Activated naive CD4-positive, alpha-beta T cell treated with anti-CD3 and anti-CD28 coated beads for 36 hours (primary cell): ENCODE measurements at places on chromosomes 16 and 17. TPM values are rescaled to one million over a fixed set of nuclear protein-coding genes. Genes with fewer than 3 reads are reported as not detected.

DNA sequence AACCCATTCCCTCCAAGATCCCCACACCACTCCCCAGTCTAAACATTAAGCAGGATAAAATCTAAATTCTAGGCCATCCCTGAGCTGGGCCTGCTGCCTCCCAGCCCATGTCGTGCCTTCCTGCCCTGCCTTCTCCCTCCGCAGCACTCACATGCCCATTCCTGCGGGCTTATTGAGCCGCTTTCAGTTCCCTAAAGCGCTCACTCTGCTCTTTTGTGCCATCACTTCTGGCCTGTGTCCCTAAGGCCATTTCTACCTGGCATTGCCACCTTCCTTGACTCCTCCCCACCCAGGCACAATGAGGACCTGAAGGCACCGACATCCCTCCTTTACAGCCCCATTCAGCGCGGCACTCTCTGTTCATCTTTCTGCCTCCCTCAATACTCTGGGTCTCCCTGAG lies 13.0 kb upstream of the RAB5C start:
- no peak overlapping the region for H3K27ac ChIP-seq
- no peak overlapping the region for H3K4me3 ChIP-seq
- no peak for DNase-seq

- no peaks in the 10 kb centered on the region for H3K36me3 ChIP-seq
- H3K27me3 ChIP-seq, result peaks cover 2% of the 10 kb centered on the region
- DNase-seq, result no peak
- peaks cover 3% of the 10 kb centered on the region for H3K4me1 ChIP-seq
Measured at GRCh38 chr17:4599505-4600281, 15.4 kb downstream of the SMTNL2 start.

GRCh38 chr16:52832771-52833170 lies 219.9 kb downstream of the CHD9NB start:
- no peak overlapping the region for H3K4me3 ChIP-seq
- H3K4me1 ChIP-seq, result no peaks in the 10 kb centered on the region
- DNase-seq, result no peak
- no peaks in the 10 kb centered on the region for H3K36me3 ChIP-seq

DNA sequence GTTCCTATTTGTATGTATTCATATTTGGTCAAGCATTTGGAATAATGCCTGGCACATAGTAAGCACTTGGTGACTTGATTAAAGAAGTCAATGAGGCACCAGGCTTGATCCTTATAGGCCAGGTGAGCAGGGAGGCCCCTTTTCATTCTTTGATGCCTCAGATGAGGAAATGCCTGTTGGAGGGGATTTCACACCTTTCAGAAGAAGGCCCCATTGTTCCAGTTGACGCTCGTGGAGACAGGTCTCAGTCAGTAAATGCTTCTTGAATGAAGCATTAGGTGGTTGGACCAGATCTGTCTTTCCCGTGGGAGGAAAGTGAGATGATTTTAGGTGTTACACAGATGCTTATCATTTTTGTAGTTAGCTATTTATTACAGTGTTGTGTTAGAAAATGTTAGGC lies 13.0 kb downstream of the LCMT1 start:
- H3K4me1 ChIP-seq, result peaks cover 42% of the 10 kb centered on the region
- no peak for DNase-seq
- no peaks in the 10 kb centered on the region for H3K27me3 ChIP-seq
- H3K27ac ChIP-seq, result peak overlapping the region; percentile 22
- H3K36me3 ChIP-seq, result peaks cover 3% of the 10 kb centered on the region
- no peak overlapping the region for H3K4me3 ChIP-seq

GRCh38 chr16:53561101-53561888 lies 58.3 kb upstream of the AKTIP start:
- DNase-seq, result no peak
- H3K36me3 ChIP-seq, result no peaks in the 10 kb centered on the region
- H3K4me3 ChIP-seq, result no peak overlapping the region
- no peaks in the 10 kb centered on the region for H3K27me3 ChIP-seq
- no peaks in the 10 kb centered on the region for H3K4me1 ChIP-seq

- no peaks in the 10 kb centered on the region for H3K27me3 ChIP-seq
- no peaks in the 10 kb centered on the region for H3K4me1 ChIP-seq
- peaks cover 1% of the 10 kb centered on the region for H3K36me3 ChIP-seq
Measured at GRCh38 chr17:60947100-60947499, 269.4 kb downstream of the BCAS3 start.

- H3K4me3 ChIP-seq, result no peak overlapping the region
- H3K27ac ChIP-seq, result no peak overlapping the region
- peaks cover 11% of the 10 kb centered on the region for H3K27me3 ChIP-seq
- DNase-seq, result no peak
- H3K36me3 ChIP-seq, result no peaks in the 10 kb centered on the region
Measured at GRCh38 chr16:20612551-20613480, 36.6 kb upstream of the ACSM2B start.

GRCh38 chr16:68298907-68299561 lies 11.7 kb downstream of the SLC7A6OS start:
- peaks cover 64% of the 10 kb centered on the region for H3K36me3 ChIP-seq
- peak overlapping the region; percentile 65 for H3K27ac ChIP-seq
- no peak overlapping the region for H3K4me3 ChIP-seq
- no peak for DNase-seq

DNA sequence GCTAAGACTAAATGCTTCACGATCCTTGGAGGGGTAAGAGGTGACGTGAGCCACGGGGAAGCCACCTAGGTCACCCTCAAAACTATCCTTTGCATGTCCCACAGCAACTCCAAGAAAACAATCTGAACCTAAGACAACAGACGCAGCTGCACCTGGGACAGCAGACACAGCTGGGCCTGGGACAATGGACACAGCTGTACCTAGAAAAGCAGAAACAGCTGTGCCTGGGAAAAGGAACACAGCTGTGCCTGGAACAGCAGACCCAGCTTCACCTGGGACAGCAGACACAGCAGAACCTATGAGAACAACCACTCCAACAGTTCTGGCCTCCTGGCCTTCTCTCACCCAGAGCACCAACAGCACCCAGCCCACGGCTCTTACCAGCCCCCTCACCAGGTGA lies 11.7 kb upstream of the CD300LD start:
- H3K27ac ChIP-seq, result no peak overlapping the region
- no peak for DNase-seq
- H3K4me1 ChIP-seq, result peaks cover 13% of the 10 kb centered on the region
- no peaks in the 10 kb centered on the region for H3K36me3 ChIP-seq
- no peak overlapping the region for H3K4me3 ChIP-seq

DNA sequence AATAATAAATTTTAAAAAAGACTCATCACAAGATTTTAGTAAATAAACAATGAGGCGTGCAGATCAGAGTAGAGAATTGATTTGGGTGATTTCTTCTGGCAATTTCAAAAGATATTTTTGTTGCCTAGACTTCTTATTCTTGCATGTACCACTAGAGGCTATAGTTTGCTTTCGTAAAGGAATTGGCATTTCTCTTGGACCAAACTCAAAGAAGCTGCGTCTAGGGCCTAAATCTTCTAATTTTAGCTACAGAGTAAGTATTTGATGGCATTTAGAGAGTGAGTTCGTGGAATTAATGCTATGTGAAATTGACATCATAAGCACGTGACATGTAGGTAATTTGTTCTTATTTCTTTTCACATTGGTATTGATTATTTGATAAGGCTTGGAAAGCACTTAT lies 24.4 kb upstream of the ABCC11 start:
- no peaks in the 10 kb centered on the region for H3K27me3 ChIP-seq
- H3K27ac ChIP-seq, result no peak overlapping the region
- H3K4me3 ChIP-seq, result no peak overlapping the region
- H3K4me1 ChIP-seq, result peaks cover 4% of the 10 kb centered on the region

DNA sequence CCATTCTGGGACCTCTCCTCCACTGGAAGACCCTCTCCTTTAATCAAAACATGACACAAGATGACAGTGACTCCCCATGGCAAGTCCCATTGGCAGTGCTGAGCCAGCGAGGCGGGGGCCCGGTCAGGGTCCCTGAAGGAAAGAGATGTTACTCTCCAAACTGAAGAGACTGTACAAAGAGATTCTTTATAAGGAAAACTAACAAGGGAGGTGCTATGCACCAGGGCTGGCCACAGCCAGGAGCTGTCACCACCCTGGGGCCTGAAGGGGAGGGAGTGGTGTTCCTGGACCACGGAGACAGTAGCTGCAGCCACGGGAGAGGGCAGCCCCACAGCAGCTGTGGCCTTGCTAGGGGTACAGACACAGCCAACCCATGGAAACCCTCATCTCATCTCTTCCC lies 123.1 kb downstream of the XYLT1 start:
- no peak for DNase-seq
- H3K36me3 ChIP-seq, result no peaks in the 10 kb centered on the region
- peak overlapping the region; percentile 89 for H3K27ac ChIP-seq
- no peaks in the 10 kb centered on the region for H3K27me3 ChIP-seq
- H3K4me3 ChIP-seq, result no peak overlapping the region
- H3K4me1 ChIP-seq, result peaks cover 66% of the 10 kb centered on the region

DNA sequence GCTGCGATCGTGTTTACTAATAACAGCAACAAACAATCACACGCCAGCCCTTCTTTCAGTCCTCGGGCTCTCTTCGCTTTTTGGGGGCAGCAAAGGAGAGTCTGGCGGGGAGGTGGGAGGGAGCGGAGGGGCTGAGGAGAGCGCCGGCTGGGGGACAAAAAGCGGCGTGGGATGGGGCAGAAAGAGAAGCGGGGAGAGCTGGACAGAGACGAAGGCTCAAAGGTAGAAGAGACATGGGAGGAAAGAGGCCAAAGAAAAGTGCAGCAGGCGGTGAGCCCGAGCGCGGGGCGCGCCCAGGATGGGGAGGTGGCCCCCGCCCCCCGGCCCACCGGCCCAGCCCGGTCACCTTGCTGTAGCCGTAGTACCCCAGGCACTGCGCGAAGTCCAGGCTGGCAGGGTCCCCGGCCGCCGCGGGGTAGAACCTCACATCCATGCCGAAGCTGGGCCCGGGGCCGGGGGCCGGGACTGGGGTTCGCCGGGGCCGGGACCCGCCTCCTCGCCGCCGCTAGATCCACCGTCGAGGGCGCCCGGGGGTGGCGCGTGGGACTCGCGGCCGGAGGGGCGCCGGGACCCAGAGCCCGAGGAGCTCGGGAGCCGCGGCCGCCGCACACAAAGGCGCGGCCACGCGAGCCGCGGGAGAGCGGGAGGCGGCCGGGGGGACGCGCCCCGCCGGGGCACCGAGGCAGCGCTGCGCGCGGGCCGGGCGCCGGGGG lies 496 bp downstream of the TOX3 start:
- H3K36me3 ChIP-seq, result peaks cover 2% of the 10 kb centered on the region
- no peak for DNase-seq
- no peak overlapping the region for H3K4me3 ChIP-seq
- H3K4me1 ChIP-seq, result peaks cover 7% of the 10 kb centered on the region
- no peak overlapping the region for H3K27ac ChIP-seq

DNA sequence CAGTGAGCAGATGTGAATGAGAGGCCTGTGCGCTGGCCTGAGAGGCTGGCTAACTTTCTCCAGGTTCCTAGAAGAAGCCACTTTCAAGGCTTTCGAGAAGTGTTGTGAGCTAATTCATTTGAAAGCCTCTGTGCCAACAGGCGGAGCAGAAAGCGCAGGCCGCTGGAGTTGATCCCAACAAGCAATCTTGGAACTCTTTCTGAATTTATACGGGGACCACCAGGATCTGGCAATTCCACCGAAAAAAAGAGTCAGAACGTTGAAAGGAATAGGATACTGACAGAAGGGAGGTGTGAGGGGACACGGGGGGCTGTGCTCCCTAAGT lies 71.3 kb upstream of the METRNL start:
- DNase-seq, result no peak
- H3K27me3 ChIP-seq, result no peaks in the 10 kb centered on the region
- no peak overlapping the region for H3K27ac ChIP-seq

DNA sequence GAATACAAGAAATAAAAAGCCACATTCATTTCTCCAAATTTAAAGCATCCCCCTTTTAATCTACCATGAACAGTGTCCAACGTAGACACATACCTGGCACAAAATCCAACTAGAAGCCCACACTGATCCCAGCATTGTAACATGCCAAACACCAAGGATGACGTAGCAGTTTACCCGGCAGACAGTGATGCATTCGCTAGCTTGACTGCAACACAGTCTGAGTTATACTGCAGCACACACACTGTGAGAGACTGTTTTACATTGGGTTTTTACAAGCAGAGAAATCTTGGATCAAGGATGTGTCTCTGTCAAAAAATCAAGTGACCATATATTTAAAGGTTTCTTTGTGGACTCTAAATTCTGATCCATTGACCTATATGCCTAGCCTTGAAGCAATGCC lies 74.5 kb upstream of the C17orf78 start:
- DNase-seq, result no peak
- no peak overlapping the region for H3K27ac ChIP-seq
- H3K4me3 ChIP-seq, result no peak overlapping the region
- no peaks in the 10 kb centered on the region for H3K27me3 ChIP-seq
- H3K4me1 ChIP-seq, result peaks cover 2% of the 10 kb centered on the region

Gene SNAI3
- total RNA-seq, result 2.9 TPM

Gene KCTD19
- total RNA-seq, result 1.0 TPM
